ENCODE measurements at places on chromosomes 1 and 21.

- no peak for DNase-seq
Measured at GRCh38 chr1:174204697-174205308, 45.5 kb downstream of the RABGAP1L start.

DNA sequence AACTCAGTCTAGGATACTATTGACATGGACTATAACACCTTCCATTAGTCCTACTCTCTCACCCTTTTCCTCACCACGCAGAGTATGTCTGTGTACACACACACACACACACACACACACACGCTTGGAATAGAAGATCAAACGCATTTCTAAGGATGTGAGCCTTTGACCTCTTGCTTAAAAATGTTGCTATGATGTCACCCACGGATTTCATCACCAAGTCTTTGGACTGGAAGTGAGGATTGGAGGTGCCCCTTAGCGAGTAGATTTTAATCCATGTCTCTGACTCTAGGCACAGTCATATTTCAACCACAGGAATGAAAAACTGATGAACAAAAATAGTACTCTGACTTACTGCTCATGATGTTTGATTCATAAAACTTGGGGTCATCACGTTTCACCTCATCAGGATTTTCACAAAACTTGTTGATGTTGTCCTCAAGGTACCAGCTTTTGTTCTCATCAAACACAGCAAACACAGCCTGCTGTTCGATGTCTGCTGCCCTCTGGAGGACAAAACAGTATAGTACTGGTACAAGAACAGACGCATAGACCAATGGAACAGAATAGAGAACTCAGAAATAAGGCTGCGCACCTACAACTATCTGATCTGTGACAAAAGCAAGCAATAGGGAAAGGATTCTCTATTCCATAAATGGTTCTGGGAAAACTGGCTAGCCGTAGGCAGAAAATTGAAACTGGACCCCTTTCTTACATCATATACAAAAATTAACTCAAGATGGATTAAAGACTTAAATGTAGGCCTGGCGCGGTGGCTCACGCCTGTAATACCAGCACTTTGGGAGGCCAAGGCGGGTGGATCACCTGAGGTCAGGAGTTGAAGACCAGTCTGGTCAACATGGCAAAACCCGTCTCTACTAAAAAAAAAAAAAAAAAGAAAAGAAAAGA lies 39.9 kb downstream of the F5 start:
- no peak for DNase-seq

- no peak for DNase-seq
Measured at GRCh38 chr1:164770131-164770529, 211.1 kb downstream of the PBX1 start.

DNA sequence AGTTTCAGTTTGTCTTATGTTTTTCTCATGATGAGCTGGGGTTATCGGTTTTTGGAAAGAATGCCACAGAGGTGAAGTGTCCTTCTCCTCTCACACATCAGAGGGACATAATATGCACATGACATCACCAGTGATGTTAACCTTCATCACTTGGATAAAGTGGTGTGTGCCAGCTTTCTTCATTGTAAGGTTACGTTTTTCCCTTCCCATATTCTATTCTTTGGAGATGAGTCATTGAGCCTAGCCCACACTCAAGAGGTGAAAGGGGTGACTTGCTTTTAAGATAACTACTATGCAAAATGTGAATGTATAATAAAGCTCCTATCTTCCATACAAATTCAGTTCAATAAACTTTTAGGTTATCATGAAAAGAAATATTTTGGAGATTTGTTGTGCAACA lies 36.7 kb upstream of the MAGI3 start:
- DNase-seq, result no peak

DNA sequence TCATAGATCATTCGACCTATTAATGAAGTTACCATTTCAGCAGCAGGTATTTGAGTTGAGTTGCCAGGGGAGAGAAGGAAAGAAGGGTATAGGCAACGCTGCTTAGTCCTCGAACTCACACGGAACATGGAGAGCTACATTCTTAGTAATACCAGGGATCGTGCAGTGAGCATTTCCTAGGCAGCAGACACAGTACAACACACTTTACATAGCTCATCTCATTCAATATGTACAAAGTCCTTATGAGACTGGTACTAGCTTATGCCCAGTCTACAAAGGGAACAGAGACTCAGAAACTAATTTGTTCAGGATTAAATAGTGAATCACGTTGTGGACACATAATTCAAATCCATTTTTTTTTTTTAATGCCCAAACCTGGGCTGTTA lies 25.6 kb downstream of the IRF2BP2 start:
- no peak for DNase-seq

- no peak for DNase-seq
Measured at GRCh38 chr21:15079269-15079668, 14.5 kb upstream of the NRIP1 start.

DNA sequence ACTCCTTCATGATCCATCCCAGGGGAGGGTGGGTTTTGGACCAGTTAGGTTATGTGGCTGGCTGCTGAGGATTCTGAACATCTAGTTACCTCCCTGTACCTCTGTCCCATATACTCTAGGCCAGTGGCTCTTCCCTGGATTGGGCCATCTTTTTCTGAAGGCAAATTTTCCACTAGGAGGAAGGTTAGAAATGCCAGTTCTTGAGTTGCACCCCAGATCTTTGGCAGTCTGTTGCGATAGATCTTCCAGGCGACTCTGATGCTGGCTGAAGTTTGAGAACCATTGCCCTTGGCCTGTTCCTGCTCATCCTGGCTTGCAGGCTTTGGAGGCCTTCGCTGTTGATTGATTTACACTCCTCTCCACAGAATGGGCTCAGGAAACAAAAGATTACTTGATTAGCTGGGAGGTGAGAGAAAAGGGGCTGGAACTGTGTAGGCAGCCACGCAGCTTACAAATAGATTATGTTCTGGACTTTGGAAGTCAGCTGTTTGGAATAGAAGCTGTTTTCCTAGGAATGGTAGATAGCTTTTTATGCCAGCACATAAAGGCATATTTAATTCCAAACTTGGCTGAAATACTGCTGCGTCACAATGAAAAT lies 110.1 kb downstream of the MRPS6 start:
- no peak for DNase-seq
